ENCODE measurements at places on chromosomes 1 and 21.

GRCh38 chr1:179996099-179996498 lies 41.5 kb downstream of the CEP350 start:
- DNase-seq, result no peak

- no peak for DNase-seq
Observed at GRCh38 chr1:196960854-196961253, 16.5 kb upstream of the CFHR5 start.

DNA sequence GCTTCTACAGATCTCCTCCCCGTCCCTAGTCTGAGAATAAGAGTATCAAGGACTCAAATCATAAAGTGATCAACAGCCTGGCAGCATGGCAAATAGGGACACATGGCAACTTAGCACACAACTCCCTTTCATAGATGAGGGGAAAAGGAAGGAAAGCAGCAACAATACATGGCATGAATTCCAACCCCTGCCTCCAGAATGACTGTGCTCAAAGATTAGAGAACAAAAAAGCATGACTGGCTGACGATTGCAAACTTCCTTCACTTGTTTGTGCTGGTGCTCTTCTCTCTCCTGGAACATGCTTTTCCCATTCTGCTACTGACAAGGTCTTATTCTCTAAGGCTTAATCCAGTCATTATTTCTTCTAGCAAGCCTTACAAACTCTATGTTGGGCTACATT lies 11.5 kb downstream of the KTI12 start:
- DNase-seq, result no peak

- no peak for DNase-seq
Observed at GRCh38 chr21:33998402-33998801, 75.0 kb upstream of the MRPS6 start.

GRCh38 chr1:162178432-162178831 lies 108.9 kb downstream of the NOS1AP start:
- DNase-seq, result no peak

DNA sequence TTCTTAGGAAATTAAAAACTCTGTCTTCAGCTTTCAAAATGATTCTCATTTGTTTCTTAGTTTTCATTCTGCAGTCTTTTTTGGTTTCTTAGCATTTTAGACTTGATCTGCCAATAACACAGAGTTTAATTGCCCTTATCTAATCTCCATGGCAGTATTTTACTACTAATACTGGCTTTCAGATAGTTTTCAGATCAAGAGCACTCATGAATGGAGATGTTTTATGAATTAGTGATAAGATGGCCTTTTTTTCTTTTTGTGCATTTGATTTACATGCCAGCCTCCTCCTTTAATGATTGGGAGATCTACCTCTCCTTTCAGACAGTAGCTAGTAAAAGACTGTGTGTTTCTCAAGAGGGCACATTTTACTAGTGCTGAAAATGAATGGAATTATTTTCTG lies 5.6 kb downstream of the MIA3 start:
- DNase-seq, result no peak

Data from left kidney (tissue), 8 donors.